Heart left ventricle (tissue), 16 donors: ENCODE measurements at places on chromosomes 5 and 9. TPM values are rescaled to one million over a fixed set of nuclear protein-coding genes. Genes with fewer than 3 reads are reported as not detected.

The PCDHB5 gene
- 1.4 TPM for total RNA-seq

The NAIP gene
- total RNA-seq: 4.9 TPM

The LCP2 gene
- total RNA-seq: 4.6 TPM

DNA sequence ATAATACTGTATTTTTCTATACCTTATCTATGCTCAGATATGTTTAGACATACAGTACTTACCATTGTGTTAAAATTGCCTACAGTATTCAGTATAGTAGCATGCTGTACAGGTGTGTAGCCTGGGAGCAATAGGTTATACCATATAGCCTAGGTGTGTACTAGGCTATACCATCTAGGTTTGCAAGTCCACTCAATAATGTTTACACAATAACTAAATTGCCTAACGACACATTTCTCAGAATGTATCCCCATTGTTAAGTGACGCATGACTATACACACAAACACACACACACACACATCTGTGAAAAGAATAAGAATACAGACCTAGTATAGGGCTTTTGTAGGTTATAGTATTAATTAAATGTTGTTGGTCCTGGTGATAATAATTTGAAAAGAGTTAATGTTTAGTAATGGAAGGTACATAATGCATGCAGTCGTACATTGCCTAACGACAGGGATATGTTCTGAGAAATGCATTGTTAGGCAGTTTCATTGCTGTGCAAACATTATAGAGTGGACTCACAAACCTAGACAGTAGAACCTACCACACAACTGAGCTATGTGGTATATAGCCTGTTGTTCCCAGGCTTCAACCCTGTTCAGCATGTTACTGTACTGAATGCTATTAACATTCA lies 13.6 kb downstream of the TDRD7 start:
- no peak for DNase-seq

- no peak for DNase-seq
Measured at GRCh38 chr5:151522226-151522625, 68.9 kb downstream of the FAT2 start.

GRCh38 chr9:129136446-129137035 lies 25.3 kb downstream of the PTPA start:
- no peak for DNase-seq
